ENCODE measurements at places on chromosomes 16 and 17.

GRCh38 chr17:31374094-31374447 lies 17.4 kb upstream of the RAB11FIP4 start:
- DNase-seq: no peak

GRCh38 chr17:49029801-49030200 lies 32.6 kb downstream of the IGF2BP1 start:
- no peak for DNase-seq

DNA sequence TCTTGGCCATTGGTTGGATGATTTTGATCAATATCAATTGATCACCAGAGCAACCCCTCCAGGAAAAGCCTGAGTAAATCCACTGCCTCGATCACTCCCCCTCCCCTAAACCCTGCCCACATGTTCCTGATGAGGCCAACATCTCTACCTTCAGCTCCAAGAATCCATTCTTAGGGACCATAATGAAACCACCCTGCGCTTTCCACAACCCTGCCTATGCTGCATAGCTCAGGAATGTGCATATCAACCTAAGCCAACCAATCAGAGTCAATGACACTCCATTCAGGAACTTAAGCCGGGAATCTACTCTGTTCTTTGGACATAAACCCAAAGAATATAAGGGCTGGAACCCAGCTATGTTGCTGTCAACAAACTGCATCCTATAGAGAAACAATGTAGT lies 86.3 kb downstream of the MYH11 start:
- DNase-seq: no peak

DNA sequence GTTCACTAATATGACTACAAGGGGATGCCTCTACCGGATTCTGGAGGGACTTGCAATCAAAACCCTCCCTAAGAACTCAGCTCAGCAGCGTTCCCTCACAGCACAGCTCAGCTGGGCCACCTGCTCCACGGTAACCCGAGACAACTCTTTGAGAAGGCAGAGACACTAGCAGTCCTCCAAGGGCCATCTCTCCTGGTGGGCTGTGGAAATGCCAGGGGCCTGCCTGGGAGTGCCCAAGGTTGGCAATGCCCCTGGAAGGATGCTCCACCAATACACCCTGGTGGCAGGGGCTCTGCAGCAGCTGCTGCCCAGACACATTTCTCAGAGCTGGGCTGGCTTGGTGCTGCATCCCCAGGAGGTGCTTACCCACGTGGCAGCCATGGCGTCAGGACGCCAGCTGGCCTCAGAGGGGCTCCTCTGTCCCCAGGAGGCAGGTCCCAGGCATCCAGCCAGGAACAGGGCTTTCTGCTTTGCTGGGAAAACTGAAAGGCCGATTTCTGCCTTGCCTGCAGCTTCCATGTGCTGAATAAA lies 16.5 kb downstream of the CDIP1 start:
- DNase-seq: no peak

DNA sequence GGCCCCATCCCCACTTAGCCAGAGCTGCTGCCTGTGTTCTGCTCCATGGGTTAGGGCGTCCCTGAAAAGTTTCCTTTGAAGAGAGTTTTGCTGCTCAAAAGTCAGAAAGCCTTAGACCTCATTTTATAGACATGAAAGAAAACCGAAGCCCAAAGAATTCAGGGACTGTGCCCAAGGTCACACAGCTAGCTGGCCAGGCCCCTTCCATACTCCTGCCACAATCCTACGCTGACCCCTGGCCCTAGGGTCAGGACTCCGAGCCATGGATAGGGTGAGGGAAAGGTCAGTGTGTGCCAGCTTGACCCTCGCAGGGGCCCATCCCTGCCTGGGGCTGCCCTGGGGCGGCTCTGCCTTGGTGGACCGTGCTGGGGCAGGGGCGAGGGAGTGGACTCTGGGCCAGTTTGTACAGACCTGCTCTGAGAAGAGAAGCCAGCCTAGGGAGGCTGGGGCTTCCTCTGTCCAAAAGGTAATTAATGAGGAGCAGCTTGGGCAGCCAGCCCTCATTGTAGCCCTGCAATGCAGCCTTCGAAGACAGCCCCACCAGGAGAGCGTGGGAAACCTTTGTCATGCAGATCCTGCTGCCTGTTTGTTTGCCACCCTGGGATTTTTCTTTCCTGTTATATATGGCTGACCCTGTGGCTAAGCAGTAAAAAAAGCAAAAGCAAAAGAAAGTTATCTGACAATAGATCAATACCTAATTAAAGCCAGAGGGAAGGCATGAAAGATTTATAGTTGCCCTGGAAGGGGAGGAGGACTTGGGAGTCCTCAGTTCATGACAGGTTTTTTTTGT lies 37.4 kb downstream of the RHBDL3 start:
- no peak for DNase-seq

- no peak for DNase-seq
Measured at GRCh38 chr16:80583466-80583865, 42.7 kb downstream of the DYNLRB2 start.

DNA sequence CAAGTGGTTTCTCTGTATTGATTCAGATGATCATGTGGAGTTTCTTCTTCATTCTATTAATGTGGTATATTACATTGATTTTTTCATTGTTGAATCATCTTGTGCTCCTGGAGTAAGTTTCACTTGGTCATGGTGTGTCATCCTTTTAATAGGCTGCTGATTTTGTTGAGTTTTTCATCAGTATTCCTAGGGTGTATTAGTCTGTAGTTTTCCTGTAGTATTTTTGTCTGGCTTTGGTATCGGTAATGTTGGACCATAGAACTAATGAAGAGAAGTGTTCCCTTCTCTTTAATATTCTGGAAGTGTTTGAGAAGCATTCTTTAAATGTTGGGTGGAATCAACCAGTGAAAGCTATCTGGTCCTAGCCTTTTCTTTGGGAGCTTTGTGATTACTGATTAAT lies 99.0 kb downstream of the OMG start:
- no peak for DNase-seq

DNA sequence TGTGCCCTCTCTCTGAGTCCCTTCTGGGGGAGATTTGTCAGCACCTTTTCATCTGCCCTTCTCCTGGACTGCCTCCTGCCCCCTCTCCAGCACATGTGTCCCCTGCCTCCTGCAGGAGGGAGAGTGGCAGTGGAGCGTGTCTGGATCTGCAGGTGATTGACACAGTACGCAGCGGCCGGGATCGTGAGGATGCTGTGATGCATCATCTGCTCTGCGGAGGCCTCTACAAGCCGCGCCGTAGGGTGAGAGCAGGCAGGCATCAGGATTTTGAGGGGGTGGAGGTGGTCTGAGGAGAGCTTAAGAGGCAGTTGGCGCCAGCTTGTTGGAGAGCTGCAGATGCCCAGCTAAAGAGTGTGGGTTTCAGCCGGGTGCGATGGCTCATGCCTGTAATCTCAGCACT lies 10.9 kb downstream of the SLC9A5 start:
- no peak for DNase-seq

- DNase-seq: no peak
Measured at GRCh38 chr16:76947749-76948148, 243.2 kb upstream of the MON1B start.

DNA sequence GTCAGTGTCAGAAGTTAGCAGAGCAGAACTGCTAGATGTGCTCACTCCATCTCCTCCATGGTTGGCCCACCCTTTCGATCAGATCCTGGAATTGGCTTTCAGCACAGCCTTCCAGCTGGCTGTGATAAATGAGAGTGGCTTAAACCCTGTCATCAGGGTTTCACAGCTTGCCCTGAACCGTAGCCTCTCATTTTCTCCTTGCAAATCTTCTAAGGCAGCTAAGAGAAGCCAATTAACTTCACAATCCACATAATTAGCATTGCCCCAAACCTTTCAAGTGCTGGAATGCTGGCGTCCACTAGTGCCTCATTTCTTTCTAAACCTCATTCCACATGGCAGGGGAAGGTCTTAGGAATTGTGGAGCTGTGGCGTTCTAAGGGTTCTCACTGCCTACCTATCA lies 21.7 kb downstream of the MILR1 start:
- no peak for DNase-seq

GRCh38 chr16:67163999-67164558 lies 466 bp upstream of the HSF4 start:
- DNase-seq: no peak

DNA sequence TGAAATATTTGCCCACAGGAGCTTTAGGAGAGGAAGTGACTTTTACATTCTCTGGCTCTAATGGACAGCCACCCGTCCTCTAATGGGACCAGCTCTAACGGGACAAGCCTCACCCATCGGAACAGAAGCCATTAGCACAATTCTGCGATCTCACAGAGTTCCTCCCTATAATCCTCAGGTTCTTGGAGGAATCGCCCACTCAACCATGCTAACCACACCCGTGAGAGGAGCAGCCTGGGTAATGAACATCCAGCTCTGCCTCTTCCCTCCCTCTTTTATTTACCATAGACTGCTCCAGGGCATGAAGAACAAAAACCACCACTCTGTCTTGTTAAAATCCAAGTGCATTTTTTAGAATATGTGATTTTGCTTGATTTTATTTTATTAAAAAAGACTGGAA lies 6.8 kb downstream of the SLC35B1 start:
- no peak for DNase-seq

- no peak for DNase-seq
Measured at GRCh38 chr16:68954911-68955635, 111.7 kb downstream of the TANGO6 start.

DNA sequence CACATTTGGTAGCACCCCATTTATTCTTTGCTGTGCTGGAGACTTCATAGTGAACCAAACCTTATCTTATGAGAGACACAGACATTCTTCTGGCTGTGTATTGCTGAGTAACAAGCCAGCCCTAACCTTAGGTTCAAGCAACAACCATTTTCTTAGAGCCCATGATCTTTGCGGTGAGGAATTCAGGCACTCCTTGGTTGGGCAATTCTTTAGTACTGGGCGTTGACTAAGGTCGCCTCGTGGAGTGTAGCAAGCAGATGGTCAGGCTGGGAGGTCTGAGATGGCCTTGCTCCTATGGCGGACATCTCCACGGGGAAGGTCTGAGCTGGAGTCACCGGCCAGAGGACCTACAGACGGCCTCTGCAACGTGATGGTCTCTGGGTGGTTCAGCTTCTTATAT lies 43.1 kb downstream of the ARSG start:
- no peak for DNase-seq

DNA sequence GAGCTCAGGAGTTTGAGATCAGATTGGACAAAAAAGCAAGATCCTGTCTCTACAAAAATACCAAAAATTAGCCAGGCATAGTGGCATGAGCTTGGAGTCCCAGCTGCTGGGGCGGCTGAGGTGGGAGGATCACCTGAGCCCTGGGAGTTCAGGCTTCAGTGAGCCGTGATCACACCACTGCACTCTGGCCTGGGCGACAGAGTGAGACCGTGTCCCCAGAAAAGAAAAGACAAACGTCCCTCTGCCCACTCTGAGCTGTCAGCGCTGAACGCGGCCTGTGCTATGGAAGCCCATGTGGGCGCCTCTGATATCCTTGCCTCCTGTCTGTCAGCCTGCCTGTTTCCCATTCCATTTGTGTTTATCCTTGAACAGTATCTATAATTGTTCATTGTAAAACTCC lies 50.7 kb downstream of the FOXK2 start:
- DNase-seq: no peak

- no peak for DNase-seq
Measured at GRCh38 chr16:890716-891352, 80.0 kb downstream of the LMF1 start.

DNA sequence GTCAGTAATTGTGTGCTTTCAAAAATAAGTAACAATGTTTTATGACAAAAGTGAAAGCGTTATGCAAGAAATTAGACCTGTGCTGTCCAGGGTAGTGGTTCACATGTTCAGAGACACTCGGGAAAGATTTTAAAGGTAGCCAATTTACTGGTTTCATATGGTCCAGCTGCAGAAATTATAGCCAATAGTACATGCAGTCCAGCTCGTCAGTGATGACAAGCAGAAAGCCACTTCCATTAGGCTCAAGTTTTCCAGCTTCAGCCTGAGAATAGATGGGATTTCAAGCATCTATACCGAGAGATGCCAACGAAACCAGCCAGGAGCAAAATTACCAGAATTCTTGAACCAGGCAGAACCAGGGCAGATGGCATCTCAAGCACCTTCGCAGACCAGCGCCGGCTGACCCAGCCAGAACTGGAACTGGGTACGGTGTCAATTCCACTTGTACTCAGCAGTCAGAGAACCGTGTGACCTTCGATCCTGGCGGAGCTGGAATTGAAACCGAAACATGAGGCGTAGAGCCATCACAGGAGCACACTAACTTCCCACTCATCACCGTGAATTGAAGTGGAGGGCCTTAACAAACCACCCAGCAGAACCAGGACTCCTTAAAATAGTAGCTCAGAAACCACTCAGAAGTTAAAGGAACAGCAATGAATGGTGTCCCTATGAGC lies 207.9 kb upstream of the HSBP1 start:
- DNase-seq: no peak

- no peak for DNase-seq
Measured at GRCh38 chr17:50076591-50077235, 18.4 kb upstream of the PDK2 start.

GRCh38 chr16:50309527-50310307 lies 43.4 kb downstream of the ADCY7 start:
- DNase-seq: peak; percentile 27

GRCh38 chr16:17488506-17488905 lies 17.7 kb upstream of the XYLT1 start:
- no peak for DNase-seq

GRCh38 chr17:9922012-9922848 lies 17.2 kb upstream of the RCVRN start:
- no peak for DNase-seq

GRCh38 chr16:80317599-80318037 lies 223.2 kb upstream of the DYNLRB2 start:
- DNase-seq: no peak

- DNase-seq: peak; percentile 96
Measured at GRCh38 chr16:70476272-70477020, 22.1 kb downstream of the FCSK start.

GRCh38 chr16:79740252-79740651 lies 139.7 kb upstream of the MAF start:
- DNase-seq: no peak

DNA sequence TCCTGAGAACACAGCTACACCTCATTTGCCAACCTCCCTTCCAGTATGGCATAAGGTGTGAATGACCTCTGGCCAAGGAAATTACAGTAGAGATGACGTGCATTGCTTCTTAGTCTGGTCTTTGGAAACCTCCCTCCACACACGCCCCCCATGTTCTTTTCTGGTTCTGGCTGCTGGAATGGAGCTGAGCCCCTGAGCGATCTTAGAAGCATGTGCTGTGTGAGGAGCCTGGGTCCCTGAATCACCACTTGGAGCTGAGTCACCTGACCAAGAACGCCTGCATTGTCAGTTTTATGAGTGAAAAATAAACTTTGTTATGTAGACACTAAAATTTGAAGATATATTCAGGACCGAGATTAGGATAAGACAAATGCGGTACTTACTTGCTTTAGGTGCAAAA lies 51.4 kb downstream of the HS3ST3A1 start:
- DNase-seq: no peak

DNA sequence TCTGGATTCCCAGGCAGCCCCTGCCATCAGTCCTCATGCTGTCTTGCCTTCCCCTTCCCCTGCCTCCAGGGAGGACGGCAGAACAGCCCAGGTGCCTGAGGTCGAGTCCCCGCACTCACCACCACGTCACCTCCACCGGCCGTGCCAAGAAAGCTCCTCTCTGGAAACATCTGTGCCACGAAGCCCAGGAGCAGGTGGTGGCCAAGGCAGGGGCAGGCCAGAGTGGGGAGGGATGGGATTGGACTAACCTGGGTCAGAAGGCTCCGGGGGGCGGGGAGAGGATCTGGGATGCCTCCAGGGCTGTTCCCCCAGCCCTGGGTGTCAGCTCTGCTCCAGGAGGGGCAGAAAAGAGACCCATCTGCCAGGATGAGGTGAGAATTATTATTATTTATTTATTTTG lies 7.4 kb upstream of the DPEP1 start:
- DNase-seq: no peak

- DNase-seq: peak; percentile 52
Measured at GRCh38 chr16:15899538-15900100, 11.2 kb upstream of the CEP20 start.

All from GM13976 (cell line).